ENCODE measurements at places on chromosomes 16 and 17.
A peak's percentile ranks its signal among the peaks of the same experiment; 100 is the strongest.

GRCh38 chr16:66357523-66357928 lies 9.0 kb upstream of the CDH5 start:
- peak; percentile 38 for DNase-seq

DNA sequence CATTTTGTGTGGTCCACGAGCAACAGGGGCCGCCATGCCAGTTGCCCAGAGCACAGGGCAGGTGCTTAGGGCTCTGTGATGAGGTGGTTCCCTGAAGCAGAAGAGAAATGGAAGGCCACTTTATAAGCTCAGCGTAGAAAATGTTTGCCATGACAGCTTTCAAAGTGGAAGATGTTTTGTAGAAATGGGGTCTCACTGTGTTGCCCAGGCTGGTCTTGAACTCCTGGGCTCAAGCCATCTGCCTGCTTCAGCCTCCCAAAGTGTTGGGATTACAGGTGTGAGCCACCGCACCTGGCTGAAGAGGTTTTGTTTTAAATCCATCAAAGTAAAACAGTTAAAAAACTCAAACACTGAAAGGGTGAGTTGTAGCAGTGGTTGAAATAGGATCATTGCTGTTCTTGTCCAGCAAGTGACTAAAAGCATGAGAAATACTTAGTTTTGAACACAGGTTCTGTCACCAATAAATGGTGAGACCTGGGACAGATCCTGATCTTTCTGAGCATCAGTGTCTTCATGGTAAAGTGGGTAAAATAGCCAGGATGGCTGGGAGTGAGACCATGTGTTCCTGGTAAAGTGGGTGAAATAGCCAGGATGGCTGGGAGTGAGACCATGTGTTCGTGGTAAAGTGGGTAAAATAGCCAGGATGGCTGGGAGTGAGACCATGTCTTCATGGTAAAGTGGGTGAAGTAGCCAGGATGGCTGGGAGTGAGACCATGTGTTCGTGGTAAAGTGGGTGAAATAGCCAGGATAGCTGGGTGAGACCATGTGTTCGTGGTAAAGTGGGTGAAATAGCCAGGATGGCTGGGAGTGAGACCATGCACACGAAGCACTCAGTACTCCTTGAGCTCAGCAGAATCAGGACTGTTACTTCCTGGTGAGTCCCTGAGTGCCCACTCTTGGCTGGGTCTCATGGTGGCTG lies 46.0 kb downstream of the BANP start:
- DNase-seq = no peak

DNA sequence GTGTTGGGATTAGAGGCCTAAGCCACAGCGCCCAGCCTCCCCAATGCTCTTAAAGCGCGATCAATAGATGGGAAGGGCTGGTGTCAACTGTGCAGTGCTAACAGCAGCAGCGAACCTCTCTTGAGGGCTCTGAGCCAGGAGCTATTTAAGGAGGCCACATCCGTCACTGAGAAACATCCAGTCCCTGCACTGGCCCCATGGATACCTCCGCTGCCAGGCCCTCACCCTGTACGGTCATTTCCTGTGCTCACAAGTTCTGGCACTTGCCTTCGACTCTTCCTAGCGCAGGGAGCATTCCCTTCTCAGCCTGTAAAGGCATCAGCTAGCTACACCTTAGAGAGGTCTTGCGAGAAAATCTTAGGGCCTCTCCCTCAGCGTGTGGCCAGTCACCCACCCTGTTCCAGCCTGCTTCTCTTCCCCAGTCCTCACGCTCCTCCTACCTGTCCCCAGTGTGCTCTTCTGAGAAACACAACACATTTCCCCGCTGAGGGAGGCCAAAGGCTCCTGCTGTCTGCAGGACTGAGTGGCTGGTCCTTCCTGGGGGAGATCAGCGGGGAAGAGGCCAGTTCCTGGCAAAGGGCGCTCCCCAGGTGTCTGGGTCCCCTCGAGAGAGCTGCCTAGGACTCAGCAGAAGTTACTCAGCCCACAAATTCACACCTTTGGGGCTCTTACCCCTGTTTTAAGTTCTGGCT lies 28.6 kb downstream of the GTF3C1 start:
- DNase-seq = no peak

DNA sequence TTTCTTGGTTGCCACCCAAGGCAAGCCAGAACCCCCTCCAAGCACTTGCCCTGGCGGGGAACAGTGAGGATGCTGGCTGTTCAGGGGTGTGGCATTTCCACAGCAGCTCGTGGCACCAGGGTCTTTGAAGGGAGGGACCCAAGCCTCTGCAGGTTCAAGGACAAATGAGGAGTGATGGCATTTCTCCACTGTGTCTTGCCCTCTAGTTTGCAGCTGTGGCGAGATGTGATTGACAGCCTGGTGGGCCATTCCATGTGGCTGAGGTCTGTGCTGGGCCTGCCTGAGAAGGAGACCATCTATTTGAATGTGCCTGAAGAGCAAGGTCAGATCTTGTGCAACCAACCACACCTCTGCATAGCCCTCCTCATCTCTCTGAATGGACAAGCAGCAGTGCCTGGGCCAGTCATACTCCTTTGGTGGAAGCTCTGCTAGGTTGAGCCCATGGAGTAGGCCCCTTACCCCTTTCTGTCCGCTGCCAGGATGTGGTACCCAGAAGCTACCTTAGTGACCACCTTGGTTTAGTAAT lies 4.5 kb upstream of the EPN3 start:
- DNase-seq = no peak

- DNase-seq = no peak
These were observed 3.9 kb upstream of the CCL2 start for GRCh38 chr17:34251186-34251585.

GRCh38 chr17:48385319-48385718 lies 44.7 kb downstream of the SKAP1 start:
- DNase-seq = no peak

DNA sequence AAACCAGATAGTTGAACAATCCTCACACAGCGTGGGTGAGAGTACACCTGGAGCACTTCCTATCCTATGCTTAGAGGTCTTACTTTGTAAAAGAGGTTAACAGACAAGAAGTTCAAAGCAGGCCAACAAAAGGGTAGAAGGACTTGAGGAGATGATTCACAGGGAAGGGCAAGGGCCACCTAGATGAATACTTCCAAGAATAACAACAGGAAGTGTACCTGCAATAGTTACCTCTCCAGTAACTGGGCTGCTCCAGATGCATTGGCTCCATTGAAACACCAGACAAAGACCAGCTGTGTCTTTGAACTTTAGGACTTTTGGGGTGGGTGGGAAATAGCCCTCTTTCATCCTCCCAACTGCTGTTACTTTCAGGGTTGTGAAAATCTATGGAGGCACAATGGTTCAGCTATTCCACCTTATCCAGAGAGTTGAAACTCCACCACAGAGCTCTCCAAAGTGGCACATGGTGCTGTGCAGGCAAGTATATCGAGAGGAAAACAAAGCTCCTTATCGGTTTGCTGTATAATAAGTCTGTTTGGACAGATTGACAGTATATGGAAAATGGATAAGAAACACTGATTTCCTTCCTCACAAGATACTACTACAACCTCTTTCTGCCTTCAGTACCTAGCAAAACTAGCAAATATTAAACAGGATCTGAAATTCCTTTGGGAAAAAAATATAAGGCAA lies 22.7 kb downstream of the RNF43 start:
- no peak for DNase-seq

GRCh38 chr16:22903716-22904115 lies 89.8 kb downstream of the HS3ST2 start:
- no peak for DNase-seq

GRCh38 chr16:48565752-48566151 lies 44.2 kb downstream of the N4BP1 start:
- DNase-seq = no peak
